Effector CD8-positive, alpha-beta T cell (primary cell): ENCODE measurements at places on chromosomes 5 and 9.

DNA sequence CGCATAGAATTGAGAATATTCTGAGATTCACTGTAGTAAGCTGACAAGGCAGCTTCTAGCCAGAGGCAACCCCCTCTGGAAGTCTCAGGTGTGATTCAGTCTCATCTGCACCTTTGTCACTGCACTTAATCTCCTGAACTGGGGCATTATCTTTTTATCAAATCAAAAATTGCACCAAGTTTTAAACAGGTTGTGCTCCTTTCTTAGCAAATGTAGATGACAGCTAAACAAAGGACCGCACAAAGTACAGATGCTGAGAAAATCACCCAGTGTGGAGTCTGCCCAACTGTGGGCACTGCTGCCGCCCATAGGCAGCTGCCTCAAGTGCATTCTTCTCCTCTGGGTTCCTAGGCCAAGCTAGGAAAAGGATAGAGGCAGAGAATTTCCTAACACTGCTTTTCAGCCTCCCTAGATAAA, 51.1 kb downstream of the STARD4 start:
- no peak for DNase-seq

DNA sequence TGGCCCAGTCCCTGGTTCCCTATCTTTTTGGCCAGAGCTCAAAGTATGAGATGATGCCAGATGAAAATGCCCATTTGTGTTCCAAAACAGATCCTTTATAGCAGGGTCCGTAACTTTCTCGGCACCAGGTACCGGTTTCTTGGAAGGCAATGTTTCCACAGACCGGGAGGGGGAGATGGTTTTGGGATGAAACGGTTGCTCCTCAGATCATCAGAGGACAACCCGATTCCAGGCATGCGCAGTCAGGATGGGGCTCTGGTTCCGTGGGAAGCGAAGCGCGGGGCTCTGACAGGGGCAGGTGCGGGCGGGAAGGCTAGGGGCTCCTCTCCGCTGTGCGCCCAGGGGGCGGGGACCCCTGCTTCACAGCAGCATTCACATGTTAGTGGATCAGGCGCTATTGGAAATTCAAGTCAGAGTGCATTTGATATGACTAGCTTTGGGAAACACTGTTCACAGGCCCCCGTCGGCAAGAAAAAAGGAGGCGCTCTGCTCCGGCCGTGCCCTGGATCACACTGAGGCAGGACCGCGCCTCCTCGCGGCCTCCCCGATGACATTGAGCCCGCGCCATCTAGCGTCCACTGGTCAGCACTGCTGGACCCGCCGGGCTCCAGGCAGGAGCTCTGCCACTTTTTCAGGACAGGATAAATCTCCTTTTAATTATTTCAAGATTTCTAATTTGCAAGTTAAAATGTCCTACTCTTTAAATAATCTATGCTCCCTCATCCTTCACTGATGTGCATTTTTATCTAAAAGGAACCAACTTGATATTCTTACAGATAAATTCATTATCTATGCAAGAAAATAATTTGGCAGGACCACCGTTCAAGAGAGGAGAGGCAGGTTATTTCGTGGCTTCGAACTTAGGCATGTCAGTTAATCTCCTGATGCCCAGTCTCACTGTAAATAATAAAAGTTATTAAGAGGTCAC, 190.0 kb downstream of the FANCC start:
- peak; percentile 43 for DNase-seq

DNA sequence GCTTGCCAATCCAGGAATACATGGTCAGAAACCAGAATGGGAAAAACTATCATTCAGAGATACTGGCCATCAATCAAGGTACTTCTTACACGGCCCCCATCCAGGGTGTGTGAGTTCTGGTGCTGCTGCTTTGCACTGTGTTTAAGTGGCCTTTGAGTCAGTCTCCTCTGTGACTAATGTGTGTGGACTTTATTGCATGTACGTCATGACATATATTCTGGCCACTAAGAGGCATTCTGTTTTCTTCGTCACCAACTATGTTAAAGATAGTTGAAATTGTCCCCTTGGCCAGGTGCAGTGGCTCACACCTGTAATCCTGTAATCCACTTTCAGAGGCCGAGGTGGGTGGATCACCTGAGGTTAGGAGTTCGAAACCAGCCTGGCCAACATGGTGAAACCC, 8.5 kb downstream of the EXOSC3 start:
- no peak for DNase-seq

DNA sequence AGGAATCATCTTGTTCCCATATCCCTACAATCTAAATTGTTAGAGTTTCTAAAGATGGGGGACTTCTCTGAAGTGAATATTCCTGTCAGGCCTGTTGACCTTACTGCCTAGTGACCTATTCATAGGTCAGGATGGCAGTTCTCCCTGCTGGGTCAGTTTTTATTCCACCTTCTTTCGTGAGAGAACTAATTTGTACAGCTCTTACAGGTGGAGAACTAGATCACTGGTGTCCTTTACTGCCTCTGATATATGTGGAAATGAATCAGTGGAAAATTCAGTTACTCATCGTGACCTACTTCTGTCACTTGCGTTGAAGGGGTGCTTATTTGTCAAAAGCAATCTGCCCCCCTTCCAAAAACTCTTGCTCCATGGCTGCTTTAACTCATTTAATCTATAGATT, 164.9 kb downstream of the CD180 start:
- no peak for DNase-seq

GRCh38 chr9:86731511-86732063, 215.7 kb downstream of the GAS1 start:
- DNase-seq: no peak

- no peak for DNase-seq
Observed at GRCh38 chr9:109925799-109926198, 145.8 kb downstream of the PALM2AKAP2 start.

- no peak for DNase-seq
Observed at GRCh38 chr9:109232449-109233237, 65.6 kb upstream of the FRRS1L start.

DNA sequence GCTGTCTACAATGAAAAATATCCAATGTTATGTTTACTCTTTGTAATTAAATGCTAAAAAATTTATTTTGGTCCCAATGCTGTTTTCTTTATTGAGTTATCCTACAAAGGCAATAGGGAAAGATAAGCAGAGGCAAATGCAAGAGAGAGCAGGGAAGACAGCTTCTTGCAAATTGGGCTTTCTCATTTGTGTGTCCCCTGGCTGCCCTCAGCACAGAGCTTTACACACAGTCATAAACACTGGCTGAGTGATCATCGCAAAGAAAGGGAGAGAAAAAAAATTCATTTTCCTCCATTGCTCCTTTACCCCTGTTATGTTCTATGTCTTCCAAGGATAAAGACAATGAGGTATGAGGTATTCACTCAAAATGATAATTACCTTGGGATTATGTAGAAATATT, 2.3 kb upstream of the TSSK1B start:
- no peak for DNase-seq

DNA sequence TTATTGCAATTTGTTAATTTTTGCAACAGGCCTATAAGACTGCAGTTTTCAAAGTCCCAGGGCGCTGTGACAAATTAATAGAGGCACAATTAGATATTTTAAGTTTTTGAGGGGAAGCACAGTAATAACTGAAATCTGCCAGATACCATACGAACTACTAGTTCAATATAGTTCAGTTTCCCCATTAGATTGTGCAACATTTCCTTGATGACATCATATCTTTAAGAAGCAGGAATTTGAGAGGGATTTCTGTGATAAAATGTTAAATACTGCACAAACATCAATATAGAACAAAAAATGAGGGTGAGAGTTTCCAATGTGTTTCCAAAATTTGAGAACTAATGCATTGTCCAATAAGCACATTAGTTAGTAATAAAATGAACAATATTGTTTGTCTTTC, 56.7 kb upstream of the GRIN3A start:
- DNase-seq: no peak

- DNase-seq: no peak
Observed at GRCh38 chr9:89542401-89543021, 44.6 kb upstream of the SEMA4D start.
